ENCODE measurements at places on chromosomes 16 and 17.

GRCh38 chr17:13002761-13003453 lies 14.9 kb downstream of the ELAC2 start:
- DNase-seq: no peak

GRCh38 chr17:31880311-31880710 lies 21.2 kb downstream of the UTP6 start:
- no peak for DNase-seq

- no peak for DNase-seq
Measured at GRCh38 chr17:82752371-82753200, 721 bp downstream of the TBCD start.

- DNase-seq: no peak
Measured at GRCh38 chr17:70405492-70406220, 236.3 kb downstream of the KCNJ2 start.
